ENCODE measurements at places on chromosomes 6 and 20.
A peak's percentile ranks its signal among the peaks of the same experiment; 100 is the strongest.

DNA sequence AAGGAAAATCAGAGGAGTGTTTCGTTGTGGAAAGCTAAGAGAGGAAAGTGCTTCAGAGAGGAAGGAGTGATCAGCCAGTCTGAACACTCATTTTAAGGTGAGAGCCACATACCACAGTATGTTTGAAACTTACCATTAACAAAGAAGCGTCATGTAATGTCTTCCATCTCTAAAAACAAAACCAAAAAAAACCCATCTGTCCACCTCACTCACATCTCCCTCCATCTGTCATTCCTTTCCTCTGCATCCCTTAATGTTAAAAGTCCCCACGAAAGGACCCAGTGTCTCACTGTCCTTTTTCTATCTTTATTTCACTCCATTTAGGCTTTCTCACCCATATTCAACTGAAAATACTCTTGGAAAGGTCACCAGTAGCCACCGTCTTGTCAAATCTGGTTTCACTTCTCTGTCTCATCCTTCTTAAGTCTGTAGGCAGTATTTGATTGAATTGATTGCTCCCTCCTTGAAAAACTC is 59.4 kb upstream of the GNRH2 start:
- DNase-seq = no peak

DNA sequence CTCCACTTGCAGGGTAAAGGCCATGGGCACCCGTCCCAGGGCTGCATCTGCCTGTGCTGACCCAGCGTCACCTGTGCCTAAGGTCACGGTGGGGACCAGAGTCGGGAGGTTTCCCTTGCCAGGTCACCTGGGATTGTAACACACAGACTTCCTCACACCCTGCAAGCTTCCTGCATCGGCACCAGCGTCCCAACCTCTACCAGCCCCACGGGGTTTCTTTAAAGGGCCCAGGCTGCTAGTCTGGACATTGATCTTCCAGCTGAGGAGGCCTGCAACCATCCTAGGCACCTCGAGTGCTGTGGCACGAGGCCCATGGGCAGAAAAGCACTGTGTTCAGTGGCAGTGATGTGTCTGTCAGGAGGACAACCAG is 12.6 kb downstream of the ACSS1 start:
- DNase-seq = no peak

DNA sequence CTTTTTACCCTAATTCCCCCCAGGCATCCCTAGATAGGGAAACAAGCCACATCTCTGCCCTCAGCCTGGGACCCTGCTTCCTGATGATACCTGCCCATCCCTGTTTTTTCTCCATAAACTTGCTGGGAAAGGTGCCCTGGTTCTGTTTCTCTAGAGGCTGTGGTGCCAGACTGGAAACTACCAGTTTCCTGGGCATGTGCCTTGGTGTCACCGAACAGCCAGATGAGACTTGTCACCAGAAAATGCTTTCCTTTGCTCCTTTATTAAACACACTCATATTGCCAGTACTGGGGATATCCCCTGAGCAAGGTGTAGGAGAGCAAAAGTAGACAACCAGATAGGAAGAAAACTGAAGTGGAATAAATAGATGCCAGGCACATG is 16.8 kb downstream of the SRSF3 start:
- DNase-seq = no peak

DNA sequence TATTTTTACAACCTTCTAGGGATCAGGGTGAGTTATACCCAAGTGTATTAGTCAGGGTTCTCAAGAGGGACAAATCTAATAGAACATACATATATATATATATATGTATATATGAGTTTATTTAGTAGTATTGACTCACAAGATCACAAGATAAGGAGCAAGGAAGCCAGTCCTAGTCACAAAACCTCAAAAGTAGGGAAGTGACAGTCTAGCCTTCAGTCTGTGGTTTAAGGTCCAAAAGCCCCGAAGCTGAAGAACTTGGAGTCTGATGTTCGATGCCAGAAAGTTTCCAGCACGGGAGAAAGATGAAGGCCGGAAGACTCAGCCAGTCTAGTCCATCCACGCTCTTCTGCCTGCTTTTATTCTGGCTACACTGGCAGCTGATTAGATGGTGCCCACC is 632.7 kb upstream of the AGPAT4 start:
- DNase-seq = no peak

DNA sequence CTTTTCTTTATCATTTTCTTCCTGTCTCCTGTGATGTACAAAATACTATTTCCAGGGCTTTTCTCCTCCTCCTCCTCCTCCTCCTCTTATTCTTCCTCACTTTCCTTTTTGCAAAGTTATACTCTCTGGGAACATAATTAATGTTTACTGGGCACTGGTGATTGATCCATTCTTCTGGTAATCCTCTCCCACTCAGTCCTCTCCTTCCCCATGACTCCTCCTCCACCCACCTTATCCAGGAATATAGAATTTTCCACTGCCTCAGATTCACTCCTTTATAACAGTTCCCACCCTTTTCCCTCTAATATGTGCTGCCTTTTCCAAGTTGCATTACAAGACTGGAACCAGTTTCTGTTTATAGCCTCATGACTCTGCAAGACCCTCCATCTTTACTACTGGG is 62.5 kb upstream of the IYD start:
- DNase-seq = no peak

DNA sequence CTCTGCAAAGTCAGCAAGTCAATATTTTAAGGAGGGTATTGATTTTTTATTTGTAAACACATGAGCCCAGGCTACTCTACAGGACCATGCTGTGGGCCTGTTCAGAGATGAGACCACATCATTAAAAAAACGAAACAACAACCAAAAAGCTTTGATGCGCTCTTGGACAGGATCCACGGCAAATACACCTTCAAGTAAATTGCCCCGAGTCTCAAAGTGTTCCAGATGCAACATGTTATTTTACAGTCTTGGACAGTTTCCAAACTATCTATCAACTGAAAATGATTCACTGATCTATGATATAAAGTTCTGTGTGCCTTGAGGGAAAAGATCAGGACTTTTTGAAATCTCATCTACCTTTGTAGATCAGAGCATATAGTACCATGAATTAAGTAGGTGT is 25.8 kb upstream of the CARMIL1 start:
- no peak for DNase-seq

GRCh38 chr6:84224251-84224650 is 3.2 kb downstream of the CEP162 start:
- no peak for DNase-seq

- DNase-seq = no peak
Observed at GRCh38 chr6:24448828-24449525, 40.4 kb downstream of the GPLD1 start.

DNA sequence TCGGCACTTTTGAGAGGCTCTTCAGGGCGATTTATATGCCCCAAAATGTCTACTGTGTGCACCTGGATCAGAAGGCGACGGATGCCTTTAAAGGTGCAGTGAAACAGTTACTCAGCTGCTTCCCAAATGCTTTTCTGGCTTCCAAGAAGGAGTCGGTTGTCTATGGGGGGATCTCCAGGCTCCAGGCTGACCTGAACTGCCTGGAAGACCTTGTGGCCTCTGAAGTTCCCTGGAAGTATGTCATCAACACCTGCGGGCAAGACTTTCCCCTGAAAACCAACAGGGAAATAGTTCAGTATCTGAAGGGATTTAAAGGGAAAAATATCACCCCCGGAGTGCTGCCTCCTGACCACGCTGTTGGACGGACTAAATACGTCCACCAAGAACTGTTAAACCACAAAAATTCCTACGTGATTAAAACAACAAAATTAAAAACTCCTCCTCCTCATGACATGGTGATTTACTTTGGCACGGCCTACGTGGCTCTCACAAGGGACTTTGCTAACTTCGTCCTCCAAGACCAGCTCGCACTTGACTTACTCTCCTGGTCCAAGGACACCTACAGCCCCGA is 8.2 kb downstream of the GCNT2 start:
- DNase-seq = no peak

DNA sequence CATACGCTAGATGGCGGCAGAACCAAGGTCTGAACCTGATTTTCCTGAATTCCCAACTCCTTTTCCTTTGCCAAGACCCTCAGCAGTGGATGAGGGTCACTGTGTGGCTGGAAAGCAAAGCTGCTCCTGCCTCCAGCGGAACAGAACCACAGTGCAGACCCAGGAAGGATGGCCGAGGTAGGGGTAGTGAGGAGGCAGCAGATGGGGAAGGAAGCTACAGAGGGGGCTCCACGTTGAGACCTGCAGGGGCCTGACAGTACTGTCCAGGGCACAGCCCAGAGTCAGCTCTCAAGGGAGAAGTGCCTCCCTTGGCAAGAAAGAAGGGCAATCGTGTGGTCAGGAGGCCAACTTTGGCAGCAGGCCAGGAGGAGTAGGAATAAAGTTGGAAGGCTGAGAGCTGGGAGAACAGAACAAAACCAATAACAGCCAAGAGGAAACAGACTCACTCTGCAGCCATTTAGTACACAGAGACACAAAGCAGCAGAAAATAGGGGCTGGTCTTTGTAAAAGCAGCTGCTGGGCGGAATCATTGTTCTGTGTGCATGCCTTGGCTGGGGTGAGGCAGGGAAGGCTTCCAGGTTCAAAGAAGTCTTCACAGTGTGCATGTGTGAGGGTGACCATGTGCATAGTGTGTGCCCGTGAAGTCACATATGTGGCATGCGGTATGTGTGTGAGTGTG is 3.1 kb downstream of the GABRR2 start:
- no peak for DNase-seq

GRCh38 chr6:29509711-29510110 is 22.0 kb upstream of the MAS1L start:
- DNase-seq = no peak

DNA sequence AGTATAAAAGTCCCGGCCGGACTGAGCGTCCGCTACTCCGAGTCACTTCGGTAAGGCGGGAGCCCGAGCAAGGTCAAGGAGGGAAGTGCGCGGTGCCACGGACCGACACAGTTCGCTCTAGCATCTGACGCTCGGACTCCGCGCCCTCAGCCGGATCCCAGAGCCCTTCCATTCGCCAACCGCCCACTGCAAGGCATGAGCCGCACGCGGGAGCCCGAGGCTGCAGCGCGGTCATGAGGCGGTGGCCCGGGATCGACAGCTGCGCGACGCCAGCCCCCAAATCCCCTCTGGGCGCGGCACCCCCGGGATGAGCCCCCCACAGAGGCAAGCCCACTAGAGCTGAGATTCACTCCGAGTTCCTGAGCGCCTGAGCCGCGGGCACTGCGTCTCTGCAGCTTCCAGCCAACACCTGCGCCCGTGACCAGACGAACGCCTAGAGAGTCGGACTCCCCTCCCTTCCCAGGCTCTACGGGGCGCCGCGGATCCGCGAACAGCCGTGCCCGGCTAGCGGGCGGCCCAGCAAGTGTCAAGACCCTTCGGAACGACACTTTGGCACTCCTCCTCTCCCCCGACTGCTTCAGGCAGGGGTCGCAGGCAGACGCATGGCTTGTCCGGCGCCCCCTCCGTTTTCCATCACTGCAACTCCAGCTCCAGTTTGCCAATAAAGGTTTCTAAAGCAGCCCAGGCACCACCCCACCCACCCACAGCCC is 725 bp upstream of the ISM1 start:
- peak; percentile 42 for DNase-seq

DNA sequence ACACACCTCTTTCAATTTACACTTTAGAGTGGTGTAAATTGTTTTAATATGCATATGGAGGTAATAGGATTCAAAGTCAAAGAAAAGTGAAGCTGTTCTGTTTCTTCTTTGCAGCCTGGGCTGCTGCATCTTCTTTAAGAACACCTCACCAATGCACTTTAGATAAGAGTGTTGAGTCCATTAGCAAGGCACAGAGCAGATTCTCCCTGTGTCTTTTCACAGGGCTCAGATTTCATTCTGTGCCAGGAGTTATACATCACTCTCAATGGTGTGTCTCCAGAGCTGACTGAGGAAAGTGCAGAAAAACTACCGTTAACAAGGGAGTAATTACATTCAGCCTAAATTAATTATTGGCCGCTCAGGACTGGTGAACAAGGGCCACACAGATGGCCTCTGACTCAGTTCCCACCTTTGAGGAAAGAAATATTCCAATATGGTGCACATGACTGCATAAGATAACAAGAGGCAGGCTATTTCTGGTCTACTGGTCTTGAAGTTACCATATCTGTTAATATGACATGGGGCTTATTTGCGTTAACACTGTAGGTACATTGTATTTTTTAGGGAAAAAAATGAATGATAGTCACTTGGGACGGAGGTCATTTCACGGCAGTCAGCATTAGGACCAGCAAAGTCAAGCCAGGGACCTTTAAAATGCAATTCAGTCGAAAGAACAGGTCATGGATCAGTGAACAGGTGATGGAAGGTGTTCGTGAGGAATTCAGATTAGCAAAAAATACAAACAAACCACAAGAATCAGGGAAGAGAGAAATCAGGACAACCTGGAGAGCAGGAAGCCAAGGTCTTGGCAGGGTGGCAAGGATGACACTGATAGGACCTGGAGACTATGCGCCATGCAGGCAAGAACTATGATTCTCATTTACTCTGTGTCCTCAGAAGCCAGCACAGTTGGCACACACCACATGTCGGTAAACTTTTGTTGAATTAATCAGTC is 203.7 kb downstream of the TBX18 start:
- DNase-seq = no peak

GRCh38 chr6:153947808-153948447 is 91.1 kb upstream of the OPRM1 start:
- peak; percentile 8 for DNase-seq

DNA sequence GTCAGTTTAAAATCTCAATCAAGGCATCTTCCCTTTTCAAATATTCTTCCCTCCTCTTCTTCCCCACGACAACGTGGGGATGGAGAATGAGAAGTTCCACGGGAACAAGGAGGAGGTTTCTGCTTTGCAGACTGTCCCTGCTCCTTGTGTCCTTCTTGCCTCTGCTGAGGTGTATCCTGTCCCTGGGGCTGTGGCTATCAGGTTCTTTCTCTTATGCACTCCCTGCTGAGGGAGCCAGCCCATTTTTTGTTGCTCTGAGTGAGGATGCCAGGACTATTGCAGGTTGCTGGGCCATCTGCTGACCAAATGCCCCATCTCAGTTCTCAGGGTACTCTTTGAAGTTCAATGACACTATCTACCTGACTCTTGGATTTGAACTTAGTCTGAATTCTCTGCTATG is 533.6 kb downstream of the RNF144B start:
- no peak for DNase-seq

DNA sequence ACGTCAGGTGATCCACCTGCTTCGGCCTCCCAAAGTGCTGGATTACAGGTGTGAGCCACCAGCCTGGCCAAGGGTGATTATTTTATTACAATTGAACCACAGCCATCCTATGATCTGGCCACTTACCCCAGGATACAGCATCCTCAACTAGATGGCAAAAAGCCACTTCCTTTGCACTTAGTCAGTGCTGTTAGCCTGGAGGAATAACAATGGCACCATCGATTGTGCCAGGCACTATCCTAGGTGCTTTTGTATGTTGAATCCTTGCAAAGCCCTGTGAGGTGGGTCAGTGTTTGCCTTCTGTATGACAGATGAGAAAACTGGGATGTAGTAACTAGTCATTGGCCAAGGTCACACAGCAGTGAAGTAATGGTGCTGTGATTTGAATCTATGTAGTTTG is 11.2 kb upstream of the TTPAL start:
- no peak for DNase-seq

GRCh38 chr20:58117944-58118343 is 110.5 kb downstream of the ANKRD60 start:
- DNase-seq = no peak

DNA sequence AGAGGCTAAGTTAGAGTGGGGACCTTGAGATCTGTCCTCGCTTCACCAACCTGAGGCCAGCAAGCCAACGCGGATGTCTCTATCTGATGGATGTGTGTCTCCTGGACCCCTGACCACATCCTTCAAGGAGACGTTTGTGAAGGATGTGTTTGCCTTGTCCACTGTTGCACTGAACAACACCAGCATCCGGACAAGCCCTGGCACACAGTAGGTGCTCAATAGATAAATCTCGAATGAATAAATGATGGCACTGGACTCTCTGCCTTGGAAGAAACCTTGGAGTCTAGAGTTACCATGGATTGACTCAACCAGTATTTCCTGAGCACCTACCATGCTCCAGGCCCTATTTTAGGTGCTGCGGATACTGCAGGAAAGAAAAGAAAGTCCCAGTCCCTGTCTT is 97.7 kb upstream of the PTPN1 start:
- DNase-seq = no peak
